ENCODE measurements at places on chromosomes 11 and 22. TPM values are rescaled to one million over a fixed set of nuclear protein-coding genes. Genes with fewer than 3 reads are reported as not detected.

GRCh38 chr11:110829873-110830272, 117.6 kb upstream of the ARHGAP20 start:
- DNase-seq: peak; percentile 45

EXPH5 gene
- under 0.01 TPM for total RNA-seq

- DNase-seq: no peak
These were observed 31.7 kb upstream of the PDE3B start for GRCh38 chr11:14611939-14612338.

BEST1 gene
- total RNA-seq: not detected

- no peak for DNase-seq
These were observed 30.1 kb downstream of the SYT7 start for GRCh38 chr11:61550665-61551227.

DNA sequence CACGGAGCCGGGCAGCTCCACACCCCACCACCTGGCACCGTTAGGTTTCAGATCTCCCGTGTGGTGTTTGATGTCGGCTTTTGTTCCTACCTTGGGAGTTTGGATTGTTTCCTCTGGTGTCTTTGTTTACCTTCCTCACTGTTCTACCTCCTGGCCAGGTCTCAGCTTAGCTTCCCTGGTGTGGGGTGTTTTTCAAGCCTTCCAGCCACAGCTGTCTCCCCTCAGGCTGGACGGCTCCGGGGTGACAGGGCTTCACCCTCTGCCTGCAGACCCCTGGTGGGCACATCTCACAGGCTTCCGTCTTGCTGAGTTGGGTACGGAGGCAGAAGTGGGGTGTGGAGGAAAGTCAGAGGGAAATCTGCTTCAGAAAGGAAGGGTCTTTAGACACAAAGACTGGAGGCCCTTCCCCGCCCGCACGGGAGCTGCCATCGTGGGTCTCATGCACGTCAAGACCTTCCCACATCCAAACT, 59.6 kb upstream of the EMID1 start:
- no peak for DNase-seq

DNA sequence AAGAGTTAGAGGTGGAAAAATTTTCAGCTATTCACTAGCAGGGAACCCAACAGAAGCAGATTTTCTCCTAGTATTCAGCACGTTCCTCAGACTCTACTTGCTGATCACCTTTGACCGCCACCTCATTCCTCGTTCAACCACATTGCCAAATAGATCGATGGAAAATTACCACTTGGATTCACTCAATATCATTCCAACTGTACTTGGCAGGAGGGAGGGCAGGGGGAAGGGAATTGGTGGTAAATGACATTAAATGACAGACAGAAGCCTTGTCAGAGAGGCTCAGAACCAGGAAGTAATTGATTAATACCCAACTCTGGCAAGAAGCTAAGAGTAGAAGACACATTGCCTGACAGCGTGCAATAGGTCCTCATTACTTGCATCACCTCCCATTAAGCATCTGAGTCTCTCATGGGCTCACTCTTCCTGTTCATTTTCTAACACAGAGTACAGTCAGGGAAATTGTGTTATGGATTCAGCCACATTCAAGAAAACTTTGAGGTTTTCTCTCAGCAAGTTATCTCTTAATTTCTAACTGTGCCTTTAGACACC, 240.5 kb upstream of the FAT3 start:
- no peak for DNase-seq

BBOX1 gene
- not detected for total RNA-seq

- peak; percentile 58 for DNase-seq
These were observed 193.2 kb upstream of the PLET1 start for GRCh38 chr11:112453601-112454577.

MALAT1 gene
- 2,930 TPM for total RNA-seq

DNA sequence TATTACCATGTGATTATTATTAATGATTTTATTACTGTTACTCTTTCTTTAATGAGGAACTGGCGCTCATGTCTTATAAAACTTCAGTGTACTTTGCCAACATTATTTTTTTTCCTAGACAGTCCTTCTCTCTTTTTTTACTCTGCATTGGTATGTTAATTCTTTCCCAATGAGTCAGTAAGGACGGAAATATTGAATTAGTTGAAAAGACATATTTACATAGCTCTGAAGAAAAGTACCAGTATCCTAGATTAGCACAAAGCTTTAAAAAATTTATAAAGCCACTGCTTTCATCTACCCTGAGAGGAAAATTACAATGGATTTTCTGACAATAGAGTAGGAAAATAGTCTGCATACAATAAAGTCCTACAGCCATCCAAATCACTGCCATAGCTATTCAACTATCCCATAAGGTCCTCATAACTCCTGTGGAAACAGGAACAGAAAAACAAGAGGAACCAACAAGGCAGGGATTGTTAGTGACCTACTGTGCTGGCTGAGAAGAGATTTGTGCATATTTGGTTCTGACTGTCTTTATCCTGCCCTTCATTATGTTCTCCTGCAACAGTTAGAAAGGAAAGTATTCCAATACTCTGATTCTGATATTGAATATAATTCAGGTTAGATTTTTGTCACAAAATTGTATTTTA, 314.4 kb downstream of the AASDHPPT start:
- peak; percentile 45 for DNase-seq

CRY2 gene
- 8.2 TPM for total RNA-seq

- no peak for DNase-seq
These were observed 1.2 kb downstream of the OR6X1 start for GRCh38 chr11:123753110-123753509.

DNA sequence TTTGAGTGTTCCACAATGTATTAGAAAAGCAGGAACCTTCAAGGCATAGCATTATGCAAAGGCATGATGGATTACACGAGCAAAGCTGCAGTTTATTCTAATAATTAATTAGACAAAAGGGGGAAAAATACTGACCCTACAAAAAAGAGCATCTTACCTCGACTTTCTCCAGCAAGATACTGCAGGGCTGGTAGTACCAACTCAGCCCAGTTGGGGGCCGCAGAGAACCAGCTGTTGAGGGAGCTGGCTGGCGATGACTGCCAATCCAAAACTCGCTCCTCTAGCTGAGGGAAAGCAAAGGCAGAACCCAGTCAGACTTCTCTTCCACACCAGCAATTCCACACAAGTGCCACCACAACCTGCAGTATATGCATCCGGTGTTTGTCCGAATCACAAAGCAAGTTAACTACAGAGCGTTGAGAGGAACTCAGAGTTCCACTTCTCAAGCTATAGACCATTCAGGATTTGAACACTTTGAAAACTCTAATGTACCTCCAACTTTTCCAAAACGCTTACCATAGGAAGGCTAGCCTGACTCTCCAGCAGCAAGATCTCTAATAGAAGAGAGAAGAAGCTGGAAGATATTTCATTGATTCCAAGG, 13.7 kb downstream of the NFRKB start:
- DNase-seq: peak; percentile 66

GRCh38 chr11:13997881-13998280, 35.4 kb downstream of the SPON1 start:
- DNase-seq: no peak

GVQW3 gene
- 0.68 TPM for total RNA-seq

DNA sequence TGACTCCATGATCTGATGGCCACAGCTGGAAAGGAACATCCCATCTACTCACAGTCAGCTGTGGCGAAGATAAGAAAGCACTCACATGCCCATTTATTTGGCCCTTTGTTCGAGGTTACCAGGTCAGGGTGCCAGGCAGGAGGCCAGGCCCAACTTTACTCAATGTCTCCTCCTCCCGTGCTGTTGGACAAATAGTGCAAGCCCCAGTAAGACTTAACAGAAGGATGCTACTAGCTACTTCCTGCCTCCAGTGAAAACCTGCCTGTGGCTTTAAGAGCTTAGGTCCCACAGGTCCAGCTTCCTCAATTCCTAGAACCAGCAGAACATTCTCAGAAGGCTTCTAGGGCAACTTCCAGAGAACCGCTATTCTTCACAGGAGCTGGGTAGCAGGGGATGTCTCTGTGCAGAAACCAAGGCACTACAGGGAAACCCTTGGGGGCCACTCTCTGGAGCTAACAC, 12.9 kb upstream of the CRY2 start:
- no peak for DNase-seq

CCDC87 gene
- total RNA-seq: 0.17 TPM

SCGB1C1 gene
- total RNA-seq: not detected

DNA sequence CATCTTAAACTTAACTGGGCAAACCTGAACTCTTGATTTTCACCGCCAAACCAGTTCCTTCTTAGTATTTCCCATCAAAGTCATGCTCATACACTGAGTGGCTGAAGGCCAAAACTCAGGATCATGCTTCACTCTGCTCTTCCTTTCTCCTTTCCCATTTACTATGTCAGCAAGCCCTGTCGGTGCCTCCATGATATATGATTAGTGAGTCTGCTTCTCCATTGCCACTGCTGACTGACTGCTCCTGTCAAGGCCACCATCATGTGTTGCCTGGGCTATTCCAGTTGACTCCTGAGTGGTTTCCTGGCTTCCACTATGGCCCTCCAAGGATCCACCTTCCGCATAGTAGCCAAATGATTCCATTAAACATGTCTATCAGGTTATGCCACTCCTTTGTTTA, 42.8 kb upstream of the AMPD3 start:
- DNase-seq: no peak

DNA sequence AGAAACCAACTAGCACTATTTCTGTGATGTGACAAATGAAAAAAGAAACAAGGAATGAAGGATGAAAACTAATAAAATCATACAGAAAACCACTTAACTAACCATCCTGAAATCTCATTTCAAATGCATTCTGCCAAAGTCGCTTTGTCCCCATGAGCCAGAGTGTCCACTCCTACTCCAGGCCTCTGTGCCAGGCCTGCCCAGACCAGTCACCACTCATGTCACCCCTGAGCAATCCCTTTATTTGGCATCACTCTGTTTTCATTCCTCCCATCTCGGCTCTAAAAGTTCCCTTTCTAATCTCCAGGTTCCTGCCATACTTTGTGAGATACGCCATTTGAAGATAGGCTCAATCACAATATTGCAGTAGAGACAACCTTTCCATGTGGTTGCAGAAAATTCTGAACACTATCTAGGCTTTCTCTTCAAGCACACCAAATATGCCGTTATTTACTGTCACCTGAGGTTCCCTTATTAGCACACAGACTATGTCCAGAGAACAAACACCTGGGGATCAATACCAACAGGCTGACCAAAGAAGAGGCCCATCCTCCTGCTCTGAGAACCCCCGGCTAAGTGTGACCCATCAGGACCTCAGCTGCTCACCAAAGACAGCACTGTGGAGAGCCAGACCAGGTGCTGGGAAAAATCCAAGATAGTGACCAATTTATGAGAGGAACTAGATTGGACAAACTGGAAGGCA, 202.4 kb downstream of the LARGE1 start:
- no peak for DNase-seq

METTL15 gene
- 11.8 TPM for total RNA-seq

DNA sequence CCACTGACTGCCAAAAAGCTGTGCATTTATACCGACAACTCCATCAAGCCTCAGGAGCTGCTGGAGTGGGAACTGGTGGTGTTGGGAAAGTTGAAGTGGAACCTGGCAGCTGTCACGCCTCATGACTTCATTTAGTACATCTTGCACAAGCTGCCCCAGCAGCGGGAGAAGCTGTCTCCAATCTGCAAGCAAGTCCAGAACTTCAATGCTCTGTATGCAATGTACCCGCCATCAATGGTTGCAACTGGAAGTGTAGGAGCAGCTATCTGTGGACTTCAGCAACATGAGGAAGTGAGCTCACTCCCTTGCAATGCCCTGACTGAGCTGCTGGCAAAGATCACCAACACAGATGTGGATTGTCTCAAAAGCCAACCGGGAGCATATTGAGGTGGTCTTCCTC, at the start of gene SLC22A25:
Gene SLC22A25, minus strand, starts transcription at position 67 of the 400 bp plus-strand sequence. CDS start 13,947 bp downstream, outside the sequence.
- peak; percentile 32 for DNase-seq

PAMR1 gene
- 0.84 TPM for total RNA-seq

DNA sequence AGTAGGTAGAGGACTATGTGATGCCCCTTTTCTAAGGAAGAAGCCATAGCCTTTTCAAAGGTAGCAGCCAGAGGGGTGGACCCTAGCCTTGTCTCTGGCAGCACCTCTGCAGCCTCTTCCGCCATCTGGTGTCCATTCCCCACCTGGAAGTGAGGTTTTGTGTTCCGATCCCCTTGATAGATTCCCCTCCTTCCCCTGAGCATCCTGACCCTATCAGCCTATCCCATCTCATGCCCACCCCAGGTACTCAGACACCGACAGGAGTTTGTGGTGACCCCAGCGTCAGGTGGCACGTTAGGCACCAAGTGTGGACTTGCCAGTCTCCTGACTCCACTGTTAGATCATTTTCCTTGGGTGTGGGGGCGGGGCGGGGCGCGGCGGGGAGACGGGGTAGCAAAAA, 398 bp upstream of the FAM89B start:
- peak; percentile 70 for DNase-seq

GRCh38 chr11:115548878-115549528, 44.8 kb upstream of the CADM1 start:
- no peak for DNase-seq

- peak; percentile 89 for DNase-seq
These were observed 3.5 kb downstream of the PHLDB1 start for GRCh38 chr11:118610773-118611432.

DNA sequence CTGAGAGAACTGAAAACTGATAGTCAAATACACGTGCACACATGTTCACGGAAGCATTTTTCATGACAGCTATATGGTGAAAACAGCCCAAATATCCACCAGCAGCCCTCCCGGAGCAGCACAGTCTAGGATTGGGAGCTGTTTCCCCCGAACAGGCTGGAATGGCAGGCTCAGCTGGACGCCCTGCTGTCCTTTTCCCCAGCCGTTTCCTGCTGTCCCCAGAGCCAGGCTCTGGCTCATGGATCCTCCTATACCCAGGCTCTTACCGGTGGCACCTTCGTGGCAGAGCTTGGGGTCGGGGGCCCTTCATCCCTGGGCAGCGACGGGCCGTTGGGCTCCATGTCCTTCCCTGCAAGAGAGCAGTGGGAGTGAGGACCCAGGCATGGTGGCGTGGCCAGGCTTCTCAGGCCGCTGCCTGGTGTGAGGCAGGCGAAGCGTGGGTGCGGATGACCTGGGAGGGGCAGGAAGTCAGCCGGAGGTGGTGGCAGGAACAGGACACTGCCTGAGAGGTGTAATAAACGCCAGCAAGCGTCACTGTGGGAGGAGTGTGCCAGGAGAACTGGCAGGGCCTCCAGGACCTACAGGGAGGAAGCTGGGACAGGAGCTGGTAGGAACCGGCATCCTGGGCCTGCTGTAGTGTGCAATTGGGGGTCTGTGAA, 38.8 kb downstream of the OSBPL5 start:
- peak; percentile 59 for DNase-seq

GRCh38 chr11:106344394-106344793, 266.9 kb downstream of the AASDHPPT start:
- no peak for DNase-seq

DNA sequence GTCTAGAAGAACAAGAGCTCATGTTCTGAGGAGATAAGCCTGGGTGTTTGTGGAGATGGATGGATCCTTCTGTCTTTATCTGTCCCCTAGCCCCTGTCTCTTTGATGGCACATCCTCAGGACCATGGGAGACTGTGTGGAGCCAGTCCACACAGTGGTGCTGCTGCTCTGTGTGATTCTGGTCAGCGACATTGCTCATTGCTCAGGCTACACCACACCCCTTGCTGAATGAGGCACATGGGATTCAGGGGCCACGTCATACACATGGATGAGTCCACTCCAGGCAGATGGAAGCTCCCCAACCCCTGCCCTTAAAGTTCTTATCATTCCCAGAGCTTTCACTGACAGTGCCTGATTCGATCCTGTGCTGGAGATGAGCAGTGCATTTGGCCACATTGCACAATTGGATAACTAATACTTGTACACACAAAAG, 222.2 kb downstream of the NAV2 start:
- DNase-seq: peak; percentile 25

Measured in dermis blood vessel endothelial cell (primary cell).